ENCODE measurements at places on chromosomes 3 and 15.
A peak's percentile ranks its signal among the peaks of the same experiment; 100 is the strongest.

GRCh38 chr15:79440355-79440908 is 8.3 kb downstream of the MINAR1 start:
- no peak for DNase-seq

DNA sequence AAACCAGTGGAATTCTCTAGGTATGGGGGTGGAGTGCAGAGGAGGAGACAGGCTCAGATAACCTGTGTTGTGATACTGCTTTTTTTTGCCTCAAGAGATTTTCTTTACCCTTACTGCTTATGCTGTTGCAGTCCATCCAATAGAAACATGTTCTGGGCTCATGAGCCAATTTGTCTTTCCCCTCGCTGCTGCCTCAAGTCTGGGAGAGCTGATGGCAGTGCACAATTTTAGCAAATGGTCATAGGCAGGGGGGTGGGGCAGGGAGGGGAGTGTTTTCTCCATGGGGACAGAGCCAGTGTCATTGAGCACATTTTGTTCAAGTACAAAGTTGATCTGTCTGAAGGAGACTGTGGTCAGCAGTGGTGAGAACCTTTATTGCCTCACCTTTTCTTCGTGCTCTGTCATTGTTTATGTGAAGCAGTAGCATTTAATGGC is 134.9 kb downstream of the MBNL1 start:
- no peak for DNase-seq

GRCh38 chr3:192830291-192831110 is 87.2 kb downstream of the MB21D2 start:
- no peak for DNase-seq

- no peak for DNase-seq
These were observed 214.6 kb downstream of the KCNAB1 start for GRCh38 chr3:156334841-156335545.

DNA sequence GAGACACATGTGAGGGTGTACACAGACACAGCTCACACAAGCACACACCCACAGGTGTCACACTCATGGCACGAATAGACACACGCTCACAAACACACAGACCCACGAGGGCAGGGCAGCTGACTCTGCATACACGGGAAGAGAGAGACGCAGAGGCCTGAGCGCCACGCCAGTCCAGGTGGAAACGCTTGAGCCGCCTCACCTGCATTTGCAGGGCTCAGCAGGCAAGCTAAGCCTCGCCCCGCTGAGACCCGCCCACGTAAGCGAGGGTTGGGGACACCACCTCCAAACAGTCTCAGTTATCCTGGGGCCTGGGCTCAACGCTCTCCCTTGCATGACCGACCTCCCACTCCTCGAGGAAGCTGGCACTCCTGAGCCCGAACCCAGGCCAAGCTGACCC is 73.2 kb downstream of the TLE3 start:
- DNase-seq: no peak

GRCh38 chr3:97911459-97911858 is 60.8 kb downstream of the RIOX2 start:
- DNase-seq: no peak

- DNase-seq: no peak
These were observed 169.3 kb upstream of the STAC start for GRCh38 chr3:36210840-36211651.

DNA sequence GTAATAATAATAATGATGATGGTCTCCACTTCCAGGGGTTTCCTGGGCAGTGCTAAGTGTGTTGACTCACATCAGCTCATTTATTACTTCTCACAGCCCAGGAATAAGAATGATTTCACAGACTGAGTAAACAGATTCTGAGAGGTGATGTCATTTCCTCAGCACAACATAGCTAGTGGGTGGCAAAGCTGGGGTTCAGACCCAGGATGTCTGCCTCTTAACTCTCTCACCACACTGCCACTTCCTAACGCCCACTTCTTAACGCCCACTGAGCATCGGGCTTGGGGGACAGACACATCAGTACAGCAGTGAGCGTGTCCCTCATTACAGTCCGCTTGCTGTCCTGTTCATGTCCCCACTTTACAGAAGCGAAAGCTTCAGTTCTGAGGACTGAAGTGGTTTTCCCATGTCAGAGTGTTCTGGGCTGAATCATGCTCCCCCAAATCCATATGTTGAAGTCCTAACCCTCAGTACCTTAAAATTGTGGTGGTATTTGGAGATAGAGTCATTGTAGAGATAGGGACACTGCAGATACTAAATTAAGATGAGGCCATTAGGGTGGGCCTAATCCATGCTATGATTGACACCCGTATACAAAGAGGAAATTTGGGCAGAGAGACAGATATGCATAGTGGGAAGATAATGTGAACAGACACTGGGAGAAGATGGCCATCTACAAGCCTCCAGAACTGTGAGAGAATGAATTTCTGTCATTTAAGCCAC is 68.0 kb downstream of the ATP2B2 start:
- no peak for DNase-seq

DNA sequence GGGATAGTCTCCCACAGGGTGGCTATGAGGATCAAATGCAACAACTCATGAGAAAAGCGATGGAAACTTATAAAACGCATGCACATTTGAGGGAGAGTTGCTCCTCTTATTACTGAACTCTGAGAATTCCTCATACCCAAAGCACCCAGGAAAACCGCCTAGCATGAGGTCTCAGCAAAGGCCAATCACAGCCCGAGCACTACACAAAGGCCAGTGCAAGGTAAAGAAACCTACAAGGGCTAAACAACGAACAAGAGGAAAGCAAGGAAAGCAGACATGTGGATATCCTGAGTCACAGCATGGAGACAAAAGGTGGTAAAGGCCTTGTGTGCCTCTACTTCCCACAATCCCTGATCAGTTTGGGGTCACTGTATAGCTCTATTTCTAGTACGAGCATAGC is 7.1 kb downstream of the RAB43 start:
- no peak for DNase-seq

DNA sequence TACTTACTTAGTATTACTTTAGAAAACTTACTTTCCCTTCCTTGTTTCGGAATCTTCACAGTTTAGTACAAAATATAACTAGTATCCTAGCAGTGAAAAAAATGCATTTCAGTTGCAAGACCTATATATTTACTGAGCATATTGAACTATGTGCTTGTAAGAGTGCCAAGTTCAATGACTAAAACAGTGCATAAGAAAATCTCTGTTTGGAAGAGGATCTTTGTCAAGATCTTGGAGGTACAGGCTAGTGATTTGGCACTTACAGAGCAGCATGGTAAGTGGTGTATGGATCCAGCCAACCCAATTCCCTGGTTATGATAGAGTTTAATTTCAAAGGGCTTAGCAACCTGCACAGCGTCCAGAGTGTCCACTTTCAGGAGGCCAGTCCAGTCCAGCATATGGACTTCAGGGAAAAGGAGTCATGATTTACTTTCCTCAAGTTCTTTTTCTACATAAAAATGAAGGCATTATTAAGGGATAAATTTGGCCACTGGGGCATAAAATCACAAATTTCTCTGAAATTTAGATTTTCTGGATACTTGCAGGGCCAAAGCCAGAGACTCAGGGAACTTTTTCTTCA is 625.8 kb upstream of the BCHE start:
- DNase-seq: no peak

DNA sequence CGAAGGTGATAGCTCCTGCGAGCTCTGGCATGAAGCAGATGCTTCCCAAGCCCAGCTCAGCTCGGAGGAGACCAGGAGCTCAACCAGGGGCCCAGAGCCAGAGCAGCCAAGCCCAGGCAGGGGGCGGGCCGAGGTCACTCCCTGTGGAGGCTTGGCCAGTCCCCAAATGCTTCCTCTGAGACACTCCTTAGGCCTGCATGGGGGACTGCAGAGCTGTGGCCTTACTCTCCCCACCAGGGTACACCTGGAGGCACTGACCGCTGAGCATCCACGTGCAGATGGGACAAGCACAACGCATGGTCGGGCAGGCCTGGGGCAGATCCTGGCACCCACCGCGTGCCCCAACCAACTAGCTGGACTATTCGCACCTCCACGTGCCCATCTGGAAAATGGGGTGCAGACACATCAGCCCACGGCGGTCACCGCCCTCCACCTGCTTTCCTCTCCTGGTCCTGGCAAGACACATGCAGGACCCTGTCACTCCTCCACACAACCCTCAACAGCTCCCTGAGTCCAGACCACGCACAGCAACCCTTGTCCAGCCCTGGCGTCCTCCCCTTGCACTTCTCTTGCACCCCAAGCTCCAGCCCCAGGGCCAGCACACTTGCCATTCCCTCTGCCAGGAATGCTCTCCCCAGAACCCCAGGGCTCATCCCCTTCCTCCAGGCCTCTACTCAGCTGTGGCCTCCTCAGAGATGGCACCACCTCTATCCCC is 164.7 kb upstream of the IQSEC1 start:
- DNase-seq: no peak

DNA sequence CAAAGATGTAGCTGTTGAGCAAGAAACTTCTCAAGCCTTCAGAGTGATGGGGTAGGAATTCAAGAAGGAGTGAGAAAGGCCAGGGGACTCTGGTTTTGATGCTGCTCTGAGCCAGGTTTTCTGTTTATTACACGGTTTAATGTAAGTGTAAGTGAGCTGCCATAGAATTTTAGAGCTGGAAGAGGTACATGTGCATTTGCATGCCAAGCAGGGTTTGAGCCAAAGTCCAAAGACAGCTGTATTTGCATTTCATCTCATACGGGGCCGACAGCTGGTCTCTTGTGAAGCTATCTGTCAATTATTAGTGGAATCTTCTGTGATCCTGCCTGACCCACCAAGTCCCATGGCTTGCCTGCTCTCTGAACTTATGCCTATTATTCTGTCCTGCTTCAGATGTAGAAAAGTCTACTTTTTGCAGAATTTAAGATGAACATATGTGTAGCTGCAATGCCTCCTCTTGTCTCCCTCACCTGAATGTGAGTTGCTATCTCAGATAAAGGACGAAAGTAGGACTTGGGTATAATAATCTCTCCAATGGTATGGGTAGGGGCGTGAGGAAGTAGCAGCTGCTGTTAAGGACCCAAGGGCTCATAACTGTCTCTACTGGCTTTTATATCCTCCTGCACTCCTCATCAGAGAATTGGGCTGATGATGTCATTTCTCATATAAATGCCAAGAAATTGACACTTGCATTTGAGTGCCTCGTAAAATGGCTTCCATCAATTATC is 160.0 kb downstream of the SQOR start:
- no peak for DNase-seq

DNA sequence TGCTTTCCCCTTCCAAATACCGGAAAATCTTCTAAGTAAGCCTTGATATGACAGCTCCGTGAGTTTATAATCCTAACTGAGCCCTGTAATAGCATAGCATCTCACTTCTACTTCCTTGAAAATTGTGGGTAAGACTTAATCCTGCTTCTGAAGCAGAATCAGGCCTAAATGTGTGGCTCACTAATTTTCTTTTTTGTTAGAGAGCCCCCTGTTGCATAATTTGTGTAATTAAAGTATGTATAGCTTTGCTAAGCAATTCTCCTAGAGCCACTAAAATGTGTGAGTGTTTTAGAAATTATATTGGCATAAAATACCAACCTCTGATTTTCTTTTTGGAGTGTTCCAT is 304.4 kb downstream of the FGF12 start:
- no peak for DNase-seq

- DNase-seq: no peak
These were observed 205.2 kb upstream of the CFAP20DC start for GRCh38 chr3:59254976-59255375.

- no peak for DNase-seq
These were observed 483.5 kb downstream of the GABRG3 start for GRCh38 chr15:27454281-27455075.

- DNase-seq: no peak
These were observed 496.6 kb upstream of the SGO1 start for GRCh38 chr3:20682573-20682972.

GRCh38 chr3:123633530-123633929 is 48.7 kb upstream of the HACD2 start:
- no peak for DNase-seq

DNA sequence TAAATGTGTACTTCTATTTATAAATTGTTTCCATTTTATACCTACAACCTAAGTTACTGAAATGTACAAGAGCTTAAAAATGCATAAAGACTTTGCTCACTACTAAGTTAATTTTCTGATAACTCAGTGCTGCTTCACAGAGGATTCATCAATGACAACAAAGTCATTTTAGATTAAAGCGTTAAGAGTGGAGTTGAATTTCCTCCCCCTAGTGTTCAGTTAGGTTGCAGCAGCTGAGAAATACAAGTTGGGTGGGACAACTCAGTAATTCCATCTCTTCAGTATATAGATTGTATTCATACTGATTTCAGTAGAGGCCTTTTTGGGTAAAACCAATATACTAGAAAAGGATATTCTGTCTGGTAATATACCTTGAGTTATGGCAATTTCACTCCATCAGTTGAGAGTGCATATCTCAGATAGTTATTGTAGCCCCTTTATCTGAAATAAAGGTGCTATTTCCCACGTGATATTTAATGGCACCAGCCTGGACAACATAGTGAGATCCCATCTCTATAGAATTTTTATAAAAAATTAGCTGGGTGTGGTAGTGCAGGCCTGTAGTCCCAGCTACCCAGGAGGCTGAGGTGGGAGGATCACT is 6.9 kb upstream of the RPL35A start:
- peak; percentile 62 for DNase-seq

- DNase-seq: no peak
These were observed 3.2 kb upstream of the PGPEP1L start for GRCh38 chr15:99010768-99011167.

DNA sequence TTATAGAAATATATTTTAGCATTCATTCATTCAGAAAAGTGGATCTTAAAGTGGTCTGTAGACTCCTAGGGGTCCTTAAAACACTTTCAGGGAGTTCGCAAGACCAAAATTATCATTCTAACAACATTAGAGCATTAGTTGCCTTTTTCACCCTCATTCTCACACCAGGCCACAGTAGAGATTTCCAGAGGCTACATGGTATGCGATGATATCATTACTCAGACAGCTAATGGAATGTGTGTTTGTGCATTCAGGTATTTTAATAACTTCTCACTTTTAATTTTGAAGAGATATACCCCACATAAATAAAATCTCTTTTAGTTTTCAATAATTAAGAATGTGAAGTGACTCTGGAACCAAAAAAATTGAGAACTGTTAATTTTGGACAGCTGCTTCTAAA is 206.9 kb downstream of the NSUN3 start:
- DNase-seq: no peak

DNA sequence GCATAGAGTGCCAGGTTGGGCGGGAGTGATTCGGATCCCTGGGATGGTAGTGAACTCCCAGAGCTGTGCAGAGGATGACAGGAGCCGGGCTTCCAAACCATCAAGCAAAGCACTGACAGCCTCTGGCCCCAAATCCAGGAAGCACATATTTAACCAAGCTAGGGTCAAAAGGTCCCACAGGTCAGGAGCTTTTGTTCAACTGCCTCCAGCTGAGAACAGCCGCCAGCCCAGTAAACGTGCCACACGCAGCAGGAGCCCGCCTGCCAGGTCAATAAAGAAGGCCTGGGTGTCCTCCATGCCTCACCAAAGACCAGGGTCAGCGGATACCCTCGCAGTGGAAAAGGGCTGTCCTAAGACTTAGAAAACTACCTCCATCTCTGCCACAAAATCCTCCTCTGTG is 184.7 kb upstream of the LINGO1 start:
- DNase-seq: no peak

- DNase-seq: no peak
These were observed 237.5 kb upstream of the TBC1D5 start for GRCh38 chr3:17979911-17980310.
